NCI-H1436 (cell line): ENCODE measurements at places on chromosomes 5 and 9.

GRCh38 chr9:96423322-96423984 lies 5.3 kb upstream of the ZNF367 start:
- DNase-seq: no peak

DNA sequence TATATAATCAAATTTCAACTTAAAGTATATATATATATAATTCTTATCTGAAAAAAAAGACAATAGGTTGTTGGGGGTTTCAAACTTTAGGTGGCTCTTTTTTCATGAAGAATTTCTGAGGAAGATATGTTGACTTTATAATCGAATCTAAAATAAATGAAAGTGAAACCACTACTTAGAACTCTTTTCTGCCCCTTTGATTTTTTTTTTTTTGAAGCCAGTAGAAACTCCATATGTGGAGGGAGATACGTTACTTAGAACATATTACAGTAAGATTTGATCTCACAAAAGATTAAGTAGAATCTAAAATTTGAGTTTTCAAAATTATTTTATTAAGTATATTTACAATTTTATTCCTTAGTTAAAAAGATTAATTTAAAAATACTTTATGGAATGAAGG lies 96.9 kb downstream of the ATG10 start:
- no peak for DNase-seq

DNA sequence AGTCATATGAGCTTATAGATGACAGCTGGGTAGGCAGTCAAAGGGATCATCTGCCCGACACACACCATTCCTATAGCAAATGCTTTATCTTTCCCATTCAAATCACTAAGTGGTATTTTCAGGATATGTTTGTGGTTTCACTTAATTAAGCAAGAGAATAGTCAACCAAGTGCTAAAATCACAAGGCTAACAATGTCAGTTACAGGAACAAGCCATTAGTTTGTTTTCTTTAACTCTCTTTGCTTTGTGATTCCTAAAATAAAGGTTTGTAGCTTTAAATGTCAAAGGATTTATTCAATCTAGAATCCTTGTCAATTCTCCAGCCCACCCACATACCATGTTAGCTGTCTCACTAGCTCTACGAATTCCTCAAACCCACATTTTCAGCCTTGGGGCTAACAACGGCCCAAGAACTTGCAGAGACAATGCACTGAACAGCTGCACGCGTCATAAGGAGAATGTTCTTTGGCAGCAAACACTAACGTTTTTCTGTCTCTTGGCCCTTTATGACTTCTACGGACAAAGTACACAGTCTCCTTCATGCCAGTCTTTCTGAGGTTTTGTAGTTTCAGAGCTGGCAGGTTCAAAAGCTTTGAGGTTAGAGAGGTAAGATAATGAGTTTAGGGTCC lies 56.6 kb downstream of the ELAVL2 start:
- no peak for DNase-seq

GRCh38 chr5:149618581-149619248 lies 37.4 kb downstream of the ARHGEF37 start:
- DNase-seq: peak; percentile 10

- no peak for DNase-seq
These were observed 26.2 kb downstream of the ENTREP1 start for GRCh38 chr9:69351227-69351626.

- DNase-seq: no peak
These were observed 15.0 kb downstream of the SLC12A7 start for GRCh38 chr5:1096838-1097237.

DNA sequence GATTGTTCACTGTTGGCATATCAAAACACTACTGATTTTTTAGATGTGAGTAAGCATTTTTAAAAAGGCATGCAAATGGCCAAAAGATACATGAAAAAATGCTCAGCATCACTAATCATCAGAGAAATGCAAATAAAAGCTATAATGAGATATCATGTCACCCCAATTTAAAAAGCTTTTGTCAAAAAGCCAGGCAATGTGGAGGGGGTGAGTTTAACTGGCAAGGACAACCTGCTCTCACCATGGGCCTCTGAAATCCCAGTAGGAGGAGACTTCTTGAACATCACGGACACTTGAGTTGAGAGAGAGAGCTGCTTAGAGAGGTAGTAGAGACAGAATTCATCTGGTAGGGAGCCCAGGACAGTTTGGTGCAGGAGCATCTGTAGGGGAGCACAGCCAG lies 347.1 kb upstream of the MPDZ start:
- DNase-seq: no peak

DNA sequence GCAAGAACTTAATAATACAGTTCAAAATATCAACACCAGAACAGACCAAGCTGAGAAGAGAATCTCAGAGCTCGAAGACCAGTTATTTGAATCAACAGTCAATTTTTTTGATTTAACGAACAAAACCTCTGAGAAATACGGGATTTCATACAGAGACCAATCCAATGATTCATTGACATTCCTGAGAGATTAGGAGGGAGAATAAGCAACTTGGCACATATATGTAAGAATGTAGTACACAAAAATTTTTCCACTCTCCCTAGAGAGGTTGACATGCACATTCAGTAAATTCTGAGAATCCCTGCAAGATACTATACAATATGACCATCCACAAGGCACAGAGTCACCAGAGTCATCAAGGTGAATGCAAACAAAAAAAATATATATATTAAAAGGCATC lies 1577.3 kb upstream of the C9orf72 start:
- DNase-seq: no peak

- DNase-seq: no peak
These were observed 64.1 kb downstream of the ZFAND5 start for GRCh38 chr9:72300873-72301272.

DNA sequence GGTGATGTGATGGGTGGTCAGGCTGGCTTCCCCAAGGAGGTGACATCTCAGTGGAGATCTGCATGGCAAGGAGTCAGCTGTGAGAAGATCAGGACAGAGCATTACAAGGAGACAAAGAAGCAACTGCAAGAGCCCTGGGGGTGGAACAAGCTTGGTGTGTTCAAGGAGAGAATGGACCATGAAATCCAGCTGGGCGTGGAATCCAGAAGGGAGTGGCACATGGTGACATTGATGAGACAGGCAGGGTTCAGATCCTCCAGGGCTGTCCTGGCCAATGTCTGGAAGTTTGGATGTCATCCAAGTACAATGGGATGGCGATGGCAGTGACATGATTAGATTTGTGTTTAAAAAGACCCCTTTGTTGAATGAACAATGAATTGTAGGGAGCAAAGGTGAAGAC lies 175.6 kb downstream of the MACROH2A1 start:
- no peak for DNase-seq

- no peak for DNase-seq
These were observed 120.0 kb downstream of the TRIO start for GRCh38 chr5:14263113-14263512.

DNA sequence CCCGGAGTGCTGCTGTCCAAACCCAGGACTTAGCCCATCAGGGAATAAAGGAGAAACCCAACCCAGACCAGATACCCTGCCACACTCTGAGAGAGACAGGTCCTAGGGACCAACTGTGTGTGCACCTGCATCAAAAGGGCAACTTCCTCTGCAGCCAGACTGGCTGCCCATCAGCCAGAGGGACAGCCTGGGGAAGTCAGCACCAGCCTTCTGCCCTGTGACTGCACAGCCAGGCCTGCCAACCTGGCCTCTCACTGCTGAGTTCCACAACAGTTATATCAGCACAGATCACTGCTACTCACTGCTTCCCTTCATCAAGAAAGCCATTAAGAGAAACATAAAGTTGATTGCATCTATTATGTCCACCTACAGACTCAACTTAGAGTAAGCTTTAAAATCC lies 18.0 kb downstream of the GABBR2 start:
- no peak for DNase-seq

GRCh38 chr5:142663246-142663645 lies 22.6 kb downstream of the FGF1 start:
- DNase-seq: no peak

DNA sequence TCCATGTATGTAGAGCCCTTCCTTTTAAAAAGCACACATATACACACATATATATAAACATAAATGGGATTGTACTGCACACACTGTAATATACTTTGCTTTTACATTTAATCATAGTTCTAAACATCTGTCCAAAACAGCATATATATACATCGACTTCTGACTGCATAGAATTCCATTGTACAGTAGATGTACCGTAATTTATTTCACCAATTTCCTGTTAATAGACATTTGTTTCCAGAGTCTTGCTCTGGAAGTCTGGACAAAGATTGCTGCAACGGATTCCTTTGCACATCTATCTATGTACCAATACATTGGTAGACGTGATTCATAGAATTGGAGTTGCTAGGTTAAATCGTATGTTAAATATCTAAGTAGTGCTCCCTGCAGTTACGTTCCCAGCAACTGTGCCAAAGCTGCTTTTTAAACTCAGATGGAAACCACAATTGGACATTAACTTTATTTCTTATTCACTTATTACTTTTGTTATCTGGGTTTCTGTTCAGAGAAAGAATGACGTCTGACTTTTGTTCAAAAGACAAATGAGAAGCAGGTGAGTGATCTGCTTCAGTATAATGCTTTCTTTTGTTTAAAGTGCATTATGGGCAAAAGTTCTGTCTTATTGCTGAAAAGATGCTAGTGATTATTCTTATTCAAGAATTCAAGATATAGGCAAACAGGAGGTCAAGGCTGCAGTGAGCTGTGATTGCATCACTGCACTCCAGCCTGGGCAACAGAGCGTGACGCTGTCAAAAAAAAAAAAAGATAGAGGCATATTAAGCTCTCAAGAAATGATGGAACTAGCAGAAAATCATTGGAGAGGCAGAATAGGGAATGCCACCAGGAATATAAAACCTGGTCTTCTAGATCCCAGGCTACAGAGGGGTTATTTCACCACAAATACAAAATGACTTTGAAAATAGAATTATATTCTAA lies 138.2 kb downstream of the FGF1 start:
- no peak for DNase-seq

GRCh38 chr9:87787735-87788134 lies 61.8 kb downstream of the CTSL start:
- no peak for DNase-seq

- no peak for DNase-seq
These were observed 77.4 kb upstream of the LHFPL2 start for GRCh38 chr5:78726003-78726402.

DNA sequence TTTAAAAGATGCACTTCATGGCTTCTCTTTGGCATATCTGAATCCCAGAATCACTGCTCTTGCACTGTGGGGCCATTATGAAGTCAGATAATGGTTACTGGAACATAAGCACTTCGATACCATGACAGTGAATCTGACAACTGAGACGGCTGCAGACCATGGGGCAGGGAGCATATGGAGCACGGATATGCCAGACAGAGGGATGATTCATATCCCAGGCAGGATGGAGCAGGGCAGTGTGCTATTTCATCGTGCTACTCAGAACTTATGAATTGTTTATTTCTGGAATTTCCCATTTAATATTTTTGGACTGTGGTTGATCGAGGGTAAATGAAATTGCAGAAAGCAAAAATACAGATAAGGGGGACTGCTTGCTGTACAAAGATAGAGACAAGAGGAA lies 145.0 kb downstream of the EGFLAM start:
- no peak for DNase-seq

DNA sequence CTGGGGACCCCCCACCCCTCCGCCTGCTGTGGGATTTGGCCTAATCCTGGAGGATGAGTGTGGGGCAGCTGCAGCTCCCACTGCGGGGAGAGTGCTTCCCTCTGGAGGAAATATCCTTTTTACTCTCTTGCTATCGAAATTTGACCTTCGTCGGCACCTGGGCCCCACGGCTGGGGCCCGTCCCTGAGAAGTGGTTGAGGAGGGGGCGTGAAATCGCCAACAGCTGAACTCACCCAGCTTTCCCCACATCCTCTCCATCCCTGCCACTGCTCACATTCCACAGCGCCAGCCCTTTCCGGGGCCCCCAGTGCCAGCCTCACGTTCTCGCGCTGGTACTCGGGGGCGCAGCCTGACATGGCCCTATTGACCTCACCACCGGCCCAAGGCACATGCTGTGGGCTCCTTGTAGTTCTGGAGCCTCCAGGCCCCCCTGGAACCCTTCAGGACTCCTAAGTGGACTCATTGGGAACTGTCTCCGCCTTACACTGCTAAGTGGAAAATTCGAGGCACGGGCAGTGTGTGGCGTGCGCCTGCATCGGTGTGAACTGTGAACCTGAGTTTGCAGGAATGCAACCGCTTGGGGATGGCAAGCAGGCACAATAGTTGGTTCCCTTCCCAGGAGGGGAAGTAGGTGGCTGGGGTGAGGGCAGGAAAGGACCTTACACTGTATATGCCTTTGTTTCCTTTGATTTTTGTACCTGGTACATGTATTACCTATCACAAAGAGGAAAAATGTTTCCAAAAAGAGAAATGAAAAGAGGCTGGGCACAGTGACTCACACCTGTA lies 19.2 kb downstream of the FGFR4 start:
- no peak for DNase-seq

DNA sequence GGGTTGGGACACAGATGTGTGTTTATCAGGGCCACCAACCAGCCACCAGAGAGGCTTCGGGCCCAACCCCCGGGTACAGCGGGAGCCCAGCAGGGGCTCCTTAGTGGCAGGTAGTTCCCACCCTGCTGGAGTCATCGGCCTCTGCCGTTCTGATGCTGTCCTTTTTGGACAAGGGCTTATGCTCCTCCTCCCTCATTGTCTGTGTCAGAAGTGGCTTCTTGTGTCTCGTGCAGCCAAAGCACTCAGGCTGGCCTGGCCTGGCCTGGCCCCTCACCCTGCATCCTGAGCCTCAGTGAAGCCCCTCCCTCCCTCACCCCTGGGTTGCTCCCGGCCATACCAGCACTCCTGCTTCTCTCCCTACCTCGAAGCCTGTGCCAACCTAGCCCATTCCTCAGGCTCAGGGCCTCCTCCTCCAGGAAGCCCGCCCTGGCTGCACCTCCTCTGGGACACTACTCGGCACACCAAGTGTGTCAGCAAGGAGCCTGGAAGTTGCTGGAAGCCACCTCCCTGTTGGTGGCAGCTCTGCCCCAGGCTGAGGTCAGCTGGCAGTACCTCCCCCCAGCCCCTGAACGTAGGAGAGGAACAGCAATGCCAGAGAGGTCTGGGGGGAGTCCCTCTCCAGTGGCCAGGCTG lies 4.1 kb upstream of the UBAC1 start:
- DNase-seq: no peak

DNA sequence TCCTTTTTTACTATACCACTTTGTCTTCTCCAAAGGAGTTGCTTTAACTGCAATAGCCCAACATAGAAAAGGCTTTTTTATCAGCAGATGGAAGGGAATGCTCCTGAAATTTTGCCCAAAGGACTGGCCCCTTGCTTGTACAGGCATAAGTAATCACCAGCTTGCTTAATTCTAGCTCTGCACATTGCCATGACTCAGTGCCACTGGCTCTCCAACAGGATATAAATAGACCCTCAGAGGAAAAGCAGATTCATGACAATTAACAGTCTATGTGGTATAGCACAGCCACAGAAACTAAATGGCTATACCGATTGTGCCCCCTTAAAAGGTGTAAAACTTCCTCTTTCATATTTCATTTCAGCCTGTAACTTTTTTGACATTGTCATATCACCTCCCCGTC lies 227.0 kb downstream of the ZNF608 start:
- DNase-seq: no peak
